ENCODE measurements at places on chromosomes 12 and 14.

GRCh38 chr14:105146181-105146975 is 22.2 kb downstream of the JAG2 start:
- no peak for DNase-seq

DNA sequence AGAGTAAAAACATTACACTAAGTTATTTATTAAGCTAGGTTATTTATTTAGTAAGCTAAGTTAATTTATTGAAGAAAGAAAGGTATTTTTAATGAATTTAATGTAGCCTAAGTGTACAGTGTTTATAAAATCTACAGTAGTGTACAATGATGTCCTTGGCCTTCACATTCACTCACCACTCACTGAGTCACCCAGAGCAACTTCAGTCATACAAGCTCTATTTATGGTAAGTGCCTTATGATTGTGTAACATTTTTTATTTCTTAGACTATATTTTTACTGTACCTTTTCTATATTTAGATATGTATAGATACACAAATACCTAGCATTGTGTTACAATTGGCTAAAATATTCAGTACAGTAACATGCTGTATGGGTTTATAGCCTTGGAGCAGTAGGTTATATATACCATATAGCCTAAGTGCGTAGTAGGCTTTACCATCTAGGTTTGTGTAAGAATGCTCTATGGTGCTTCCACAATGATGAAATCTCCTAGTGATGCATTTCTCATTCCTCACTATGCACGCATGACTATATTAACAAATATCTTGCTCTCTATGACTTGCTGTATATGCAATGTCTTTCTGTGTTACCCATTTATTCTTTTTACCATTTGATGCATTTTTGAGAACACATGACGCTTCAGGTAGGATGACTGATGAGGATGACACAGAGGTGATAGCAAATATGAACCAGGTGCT is 309.6 kb upstream of the ATXN7L3B start:
- no peak for DNase-seq

GRCh38 chr12:113096675-113097461 is 38.7 kb downstream of the RASAL1 start:
- DNase-seq, result no peak

- no peak for DNase-seq
Observed at GRCh38 chr12:5197131-5197530, 153.5 kb downstream of the KCNA5 start.

DNA sequence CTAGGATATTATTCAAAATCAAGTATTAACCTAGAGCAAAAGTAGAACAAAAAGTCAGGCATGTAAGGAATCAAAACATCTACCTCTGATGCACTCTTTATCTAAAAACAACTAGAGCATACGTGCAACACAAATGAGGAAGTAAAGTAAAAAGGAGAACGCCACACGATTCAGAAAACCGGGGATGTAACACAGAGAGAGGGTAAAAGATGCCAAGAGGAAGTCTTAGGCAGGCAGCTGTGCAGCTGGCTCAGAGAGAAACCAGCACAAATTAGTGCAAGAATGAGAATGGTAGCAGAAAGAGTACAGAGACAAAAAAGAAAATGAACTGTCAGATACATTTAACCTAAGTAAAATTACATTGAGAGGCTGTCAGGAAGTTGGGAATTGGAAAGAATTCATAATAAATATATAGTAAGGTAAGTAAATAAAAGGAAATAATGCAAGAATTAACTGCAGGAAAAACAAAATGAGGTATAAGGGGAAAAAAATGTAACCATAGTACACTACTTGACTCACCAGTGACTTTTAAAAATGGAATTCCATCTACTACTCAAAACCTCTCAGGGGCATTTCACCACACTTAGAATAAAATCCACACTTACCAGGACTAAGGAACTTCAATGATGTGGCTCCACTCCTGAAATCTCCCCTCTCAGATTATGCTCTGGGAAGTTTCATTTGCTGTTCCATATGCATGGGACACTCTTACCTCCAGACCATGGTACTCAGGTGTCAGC is 17.1 kb downstream of the BCAT1 start:
- no peak for DNase-seq

- DNase-seq, result no peak
Observed at GRCh38 chr12:65022960-65023359, 98.1 kb downstream of the WIF1 start.

DNA sequence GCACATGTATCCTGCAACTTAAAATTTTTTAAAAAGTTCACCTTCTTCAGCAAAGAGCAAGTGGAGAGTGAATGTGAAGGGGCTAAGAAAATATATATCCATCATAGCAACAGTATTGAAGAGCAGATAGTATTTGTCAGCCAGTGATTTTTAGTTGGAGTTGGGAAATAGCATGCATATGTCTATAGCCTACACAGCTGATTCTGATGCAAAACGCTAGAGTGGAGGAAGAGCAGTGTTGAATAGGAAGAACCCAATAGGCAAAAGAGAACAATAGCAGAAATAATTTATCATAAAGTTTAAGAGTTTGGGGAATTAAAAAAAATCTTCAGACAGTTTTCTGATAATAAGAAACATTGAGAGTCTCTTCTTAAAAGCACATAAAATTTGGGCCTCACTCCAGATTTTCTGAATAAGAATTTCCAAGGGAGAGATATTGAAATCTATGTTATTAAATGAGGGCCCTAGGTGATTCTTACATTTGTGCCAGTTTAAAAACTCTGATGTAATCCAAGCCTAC is 12.0 kb downstream of the PDE6H start:
- no peak for DNase-seq

DNA sequence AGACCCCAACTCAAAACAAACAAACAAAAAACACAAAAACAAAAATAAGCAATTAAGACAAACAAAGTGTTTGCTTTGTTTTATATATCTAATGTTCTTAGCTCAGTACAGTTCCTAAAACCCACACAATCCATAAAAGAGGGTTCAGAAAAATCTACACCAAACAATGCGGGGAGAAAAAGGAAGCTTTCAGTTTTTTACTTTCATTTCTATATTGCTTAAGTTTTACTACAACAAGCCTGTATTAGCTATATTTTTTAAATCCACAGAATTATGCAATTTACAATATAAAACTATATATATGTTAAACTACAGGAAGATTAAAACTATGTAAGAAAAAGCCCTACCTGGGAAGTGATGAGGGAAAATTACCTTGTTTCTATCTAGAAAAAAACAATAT is 41.4 kb downstream of the CLIP1 start:
- no peak for DNase-seq

DNA sequence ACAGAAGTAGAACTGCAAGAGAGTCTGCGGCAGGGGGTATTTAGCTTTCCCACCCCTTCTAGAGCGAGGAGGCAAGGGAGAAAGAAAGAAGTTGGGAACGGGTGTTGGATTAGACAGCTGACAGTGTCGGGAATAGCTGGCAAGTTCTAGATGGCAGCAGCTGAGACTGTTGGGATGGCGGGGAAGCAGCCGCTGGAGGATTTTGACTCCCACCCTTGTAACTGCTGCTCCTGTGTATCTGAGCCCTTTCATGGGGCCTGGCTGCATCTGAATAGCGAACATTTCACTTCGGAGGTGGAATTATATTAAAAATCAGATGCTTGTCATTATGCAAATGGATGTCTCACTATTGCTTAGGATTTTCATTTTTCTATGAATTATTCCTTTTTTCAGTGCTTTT is 104.6 kb downstream of the AACS start:
- DNase-seq, result no peak

- DNase-seq, result no peak
Observed at GRCh38 chr14:79077096-79077495, 906.9 kb downstream of the NRXN3 start.

GRCh38 chr14:24274101-24274543 is 2.7 kb upstream of the RABGGTA start:
- peak; percentile 66 for DNase-seq

DNA sequence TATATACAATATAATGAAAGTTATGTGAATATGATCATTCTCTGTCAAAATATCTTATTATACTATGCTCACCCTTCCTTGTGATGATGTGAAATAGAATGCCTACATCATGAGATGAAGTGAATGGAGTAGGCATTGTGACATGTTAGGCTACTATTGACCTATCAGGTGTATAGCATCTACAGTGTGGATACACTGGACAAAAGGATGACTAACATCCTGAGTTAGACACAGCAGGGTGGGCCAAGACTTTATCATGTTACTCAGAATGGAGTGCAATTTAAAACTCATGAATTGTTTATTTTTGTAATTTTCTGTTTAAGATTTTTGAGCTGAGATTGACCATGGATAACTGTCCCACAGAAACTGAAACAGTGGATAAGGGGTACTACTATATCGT is 53.4 kb upstream of the NAV3 start:
- DNase-seq, result no peak

DNA sequence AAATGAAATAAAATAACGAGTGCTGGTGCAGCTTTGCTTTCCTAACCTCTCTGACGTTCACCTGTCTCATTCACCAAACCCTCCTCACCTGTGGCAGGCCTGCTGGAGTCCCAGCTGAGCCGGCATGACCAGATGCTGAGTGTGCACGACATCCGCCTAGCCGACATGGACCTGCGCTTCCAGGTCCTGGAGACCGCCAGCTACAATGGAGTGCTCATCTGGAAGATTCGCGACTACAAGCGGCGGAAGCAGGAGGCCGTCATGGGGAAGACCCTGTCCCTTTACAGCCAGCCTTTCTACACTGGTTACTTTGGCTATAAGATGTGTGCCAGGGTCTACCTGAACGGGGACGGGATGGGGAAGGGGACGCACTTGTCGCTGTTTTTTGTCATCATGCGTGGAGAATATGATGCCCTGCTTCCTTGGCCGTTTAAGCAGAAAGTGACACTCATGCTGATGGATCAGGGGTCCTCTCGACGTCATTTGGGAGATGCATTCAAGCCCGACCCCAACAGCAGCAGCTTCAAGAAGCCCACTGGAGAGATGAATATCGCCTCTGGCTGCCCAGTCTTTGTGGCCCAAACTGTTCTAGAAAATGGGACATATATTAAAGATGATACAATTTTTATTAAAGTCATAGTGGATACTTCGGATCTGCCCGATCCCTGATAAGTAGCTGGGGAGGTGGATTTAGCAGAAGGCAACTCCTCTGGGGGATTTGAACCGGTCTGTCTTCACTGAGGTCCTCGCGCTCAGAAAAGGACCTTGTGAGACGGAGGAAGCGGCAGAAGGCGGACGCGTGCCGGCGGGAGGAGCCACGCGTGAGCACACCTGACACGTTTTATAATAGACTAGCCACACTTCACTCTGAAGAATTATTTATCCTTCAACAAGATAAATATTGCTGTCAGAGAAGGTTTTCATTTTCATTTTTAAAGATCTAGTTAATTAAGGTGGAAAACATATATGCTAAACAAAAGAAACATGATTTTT is 17.1 kb upstream of the AMN start:
- DNase-seq, result no peak

DNA sequence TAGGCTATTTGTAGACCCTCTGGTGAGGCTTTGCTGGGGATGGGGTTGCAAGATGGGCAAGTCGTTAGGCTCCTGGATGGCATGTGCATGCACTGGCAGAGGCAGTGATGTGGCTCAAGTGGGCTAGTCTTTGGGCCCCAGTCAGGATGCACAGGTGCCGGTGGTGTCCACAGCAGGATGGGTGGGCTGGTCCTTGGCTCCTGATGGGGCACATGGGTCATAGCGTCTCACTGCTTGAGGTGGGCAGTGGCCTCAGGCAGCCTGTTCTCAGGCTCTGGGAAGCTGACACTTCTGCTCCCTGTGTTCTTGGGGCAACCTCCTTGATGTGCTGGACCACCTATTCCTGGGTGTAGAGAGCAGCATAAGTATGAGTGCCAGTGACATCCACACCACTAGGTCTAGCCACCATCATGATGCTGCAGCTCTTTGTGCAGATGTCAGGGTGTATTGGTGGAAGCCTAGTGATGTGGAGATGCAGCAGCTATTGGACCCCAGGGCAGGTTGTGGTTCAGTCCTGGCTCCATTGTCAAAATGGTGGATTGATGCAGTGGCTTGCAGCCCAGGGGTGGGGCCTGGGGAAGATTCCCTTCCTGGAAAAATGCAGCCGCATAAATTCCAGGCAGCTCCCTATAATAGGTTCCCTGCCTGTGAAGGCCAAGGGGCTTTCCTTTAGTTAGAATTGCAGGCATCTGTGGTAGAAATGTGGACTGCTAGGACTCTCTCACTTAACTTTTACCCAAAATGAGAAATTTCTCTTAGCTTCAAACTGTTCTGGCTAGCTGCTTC is 742.5 kb upstream of the MDGA2 start:
- no peak for DNase-seq

DNA sequence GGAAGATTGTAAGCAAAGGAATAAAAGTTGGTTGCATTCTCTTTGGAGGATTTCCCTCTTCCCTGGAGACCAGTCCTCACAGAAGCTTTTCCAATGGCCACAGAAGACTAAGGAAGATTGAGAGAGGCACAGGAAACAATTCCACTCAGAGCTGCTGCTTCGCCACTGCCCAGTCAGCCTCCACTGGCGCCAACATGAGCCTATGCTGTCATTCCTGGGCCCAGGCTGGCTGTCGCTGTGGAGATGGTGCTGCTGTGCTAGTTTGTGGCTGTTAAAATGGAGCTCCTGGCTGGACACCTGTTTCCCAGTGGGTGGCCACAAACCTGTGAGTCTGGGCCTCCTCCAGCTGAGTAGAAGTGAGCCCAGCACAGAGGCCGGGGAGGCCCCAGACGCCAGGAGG is 6.6 kb downstream of the P2RX7 start:
- DNase-seq, result no peak

DNA sequence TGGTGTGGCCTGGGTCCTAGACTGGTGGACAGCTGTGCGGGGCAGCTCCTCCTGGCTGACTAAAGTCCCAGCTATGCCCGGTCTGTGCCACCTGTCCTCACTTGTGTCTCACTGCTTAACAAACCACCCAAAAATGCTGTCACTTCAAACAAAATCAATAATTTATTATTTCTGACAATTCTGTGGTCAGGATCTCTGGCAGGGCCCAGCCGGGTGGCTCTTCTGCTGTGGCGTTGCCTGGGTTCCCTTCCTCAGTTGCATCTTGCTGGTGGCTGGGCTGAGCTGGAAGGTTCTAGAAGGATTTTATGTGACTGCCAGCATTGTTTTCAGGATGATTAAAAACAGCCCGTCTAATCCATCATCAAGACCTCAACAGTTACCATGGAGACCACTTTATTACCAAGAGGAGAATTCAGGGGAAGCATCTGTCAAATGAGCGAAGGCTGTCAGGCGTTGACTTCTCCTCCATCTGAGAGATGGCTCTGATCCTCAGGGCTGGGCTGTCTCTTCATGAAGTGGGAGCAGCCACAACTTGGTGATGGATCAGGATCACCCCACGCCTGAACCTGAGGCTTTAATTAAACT is 280.6 kb upstream of the SFSWAP start:
- no peak for DNase-seq

DNA sequence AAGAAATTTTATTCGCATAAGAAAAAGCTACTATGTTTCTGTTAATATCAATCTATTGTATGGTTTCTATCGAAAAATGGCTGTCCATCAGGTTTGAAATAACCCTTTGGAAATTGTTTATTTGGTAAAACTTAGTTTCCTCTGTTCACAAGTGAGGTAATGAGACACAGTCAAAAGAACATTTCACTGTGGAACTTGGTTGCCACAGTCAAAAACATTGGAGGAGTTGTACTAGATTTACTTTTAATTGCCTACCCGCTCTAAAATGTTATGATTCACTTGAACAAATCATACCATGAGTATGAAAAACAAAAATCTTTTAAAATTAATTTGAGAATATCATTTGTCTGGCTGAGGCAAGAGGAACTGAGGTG is 46.5 kb downstream of the ITPR2 start:
- DNase-seq, result no peak

GRCh38 chr14:58131386-58131785 is 20.6 kb downstream of the ARMH4 start:
- DNase-seq, result no peak
